ENCODE measurements at places on chromosomes 5 and 9.

DNA sequence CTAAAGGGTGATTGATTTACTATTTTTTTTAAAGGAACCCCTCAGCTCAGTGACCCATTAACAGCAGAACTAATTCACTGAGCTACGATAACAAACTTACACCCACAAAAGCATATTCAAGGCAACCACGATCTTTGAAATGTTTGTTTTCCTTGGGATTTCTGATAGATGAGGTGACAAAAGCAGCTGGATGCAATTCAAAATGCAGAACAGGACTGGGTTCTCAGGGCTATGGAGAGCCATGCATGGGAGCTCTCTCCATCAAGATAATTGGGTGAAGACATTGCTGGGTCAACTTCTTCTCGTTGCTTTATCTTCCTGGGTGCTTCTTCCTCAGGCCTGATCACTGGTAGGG is 60.1 kb downstream of the PAPPA start:
- no peak for DNase-seq

- no peak for DNase-seq
Measured at GRCh38 chr9:104765138-104765537, 1.2 kb downstream of the NIPSNAP3B start.

DNA sequence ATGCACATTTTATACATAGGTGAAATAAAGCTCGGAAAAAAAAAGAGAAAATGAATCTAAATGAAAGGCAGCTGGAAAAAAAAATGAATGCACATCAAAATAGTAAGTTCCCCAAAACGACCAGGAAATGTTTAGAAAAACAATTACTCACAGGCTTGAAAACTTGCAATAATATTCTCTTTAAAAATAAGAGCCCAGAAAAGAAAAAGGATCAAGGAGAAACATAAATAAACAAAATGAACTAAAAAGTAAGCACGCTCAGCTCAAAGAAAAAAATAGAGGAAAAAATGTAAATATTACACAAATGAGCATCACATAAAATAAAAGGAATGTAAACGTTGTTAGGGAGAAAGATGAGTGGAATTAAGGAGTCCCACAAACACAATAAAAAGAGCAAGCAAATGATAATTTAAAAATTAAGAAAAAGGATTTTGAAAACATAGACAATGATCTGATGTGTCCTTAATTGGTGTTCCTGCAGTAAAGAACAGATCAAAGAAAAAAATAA is 54.2 kb downstream of the SLC27A6 start:
- DNase-seq = no peak

- DNase-seq = no peak
Measured at GRCh38 chr5:353612-354580, 32.4 kb downstream of the AHRR start.

DNA sequence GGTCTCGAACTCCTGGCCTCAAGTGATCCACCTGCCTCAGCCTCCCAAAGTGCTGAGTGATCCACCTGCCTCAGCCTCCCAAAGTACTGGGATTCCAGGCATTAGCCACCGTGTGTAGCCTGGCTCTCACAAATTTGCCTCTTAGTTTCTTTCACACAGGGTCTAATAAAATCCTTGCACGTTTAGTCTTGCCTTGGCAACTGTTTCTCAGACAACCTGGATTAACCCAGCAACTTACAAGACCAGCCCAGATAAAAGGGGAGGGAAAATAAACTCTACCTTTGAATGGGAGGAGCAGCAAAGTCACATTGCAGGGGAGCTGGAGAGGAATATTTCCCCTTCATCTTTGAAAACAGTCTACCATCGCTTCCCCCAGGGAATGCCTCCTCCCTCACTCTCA is 29.3 kb upstream of the GNA14 start:
- DNase-seq = no peak

GRCh38 chr9:81619353-81620001 is 69.9 kb downstream of the TLE1 start:
- DNase-seq = peak; percentile 58

GRCh38 chr5:144141585-144141984 is 28.9 kb downstream of the YIPF5 start:
- no peak for DNase-seq

DNA sequence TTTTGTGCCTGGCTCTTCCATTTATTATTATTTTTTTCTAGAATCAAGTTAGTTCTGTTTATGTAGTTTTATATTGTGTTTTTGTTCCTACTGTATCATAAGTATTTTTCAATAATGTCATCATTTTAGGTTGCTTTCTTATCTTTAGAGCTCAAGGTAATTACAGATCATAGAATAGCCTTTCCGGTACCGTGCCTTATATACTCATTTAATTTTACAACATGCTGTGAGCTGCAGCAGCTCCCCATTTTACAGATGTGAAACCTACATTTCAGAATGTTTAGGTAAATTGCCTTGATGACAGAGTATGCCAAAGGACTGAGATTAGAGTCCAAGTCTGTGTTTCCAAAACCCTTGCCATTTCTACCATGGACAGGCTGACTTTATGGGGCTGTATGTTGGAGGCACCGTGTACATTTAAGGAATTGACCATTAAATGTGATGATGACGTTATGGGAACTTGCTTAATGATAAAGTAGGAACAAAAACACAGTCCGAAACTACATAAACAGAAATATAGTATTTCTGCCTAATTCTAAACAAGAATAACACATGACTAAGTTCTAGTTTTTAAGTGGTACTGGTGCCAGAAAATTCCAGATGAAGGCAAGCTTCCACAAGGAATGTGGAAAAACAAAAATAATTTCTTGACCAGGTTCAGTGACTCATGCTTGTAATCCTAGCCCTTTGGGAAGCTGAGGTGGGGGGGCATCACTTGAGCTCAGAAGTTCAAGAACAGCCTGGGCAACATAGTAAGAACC is 97.7 kb downstream of the IQGAP2 start:
- peak; percentile 80 for DNase-seq

DNA sequence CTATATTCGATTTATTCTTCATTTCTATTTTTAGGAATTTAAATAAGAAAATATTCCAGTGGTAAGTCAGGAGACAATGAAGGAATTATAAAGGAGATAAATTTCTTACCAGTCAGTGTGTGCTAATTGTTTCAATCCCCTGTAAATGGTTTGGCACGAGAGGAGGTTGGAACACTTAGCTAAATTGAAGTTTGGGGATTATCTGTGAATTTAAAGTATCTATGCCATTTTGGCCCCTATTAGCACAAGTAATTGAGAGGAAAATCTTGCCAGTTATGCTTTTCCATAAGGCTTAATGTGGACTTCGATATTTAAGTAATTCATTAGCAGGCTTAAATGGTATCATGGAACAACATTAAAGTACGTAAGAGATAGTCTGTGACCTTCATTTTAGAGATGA is 860.8 kb downstream of the PTPRD start:
- no peak for DNase-seq

DNA sequence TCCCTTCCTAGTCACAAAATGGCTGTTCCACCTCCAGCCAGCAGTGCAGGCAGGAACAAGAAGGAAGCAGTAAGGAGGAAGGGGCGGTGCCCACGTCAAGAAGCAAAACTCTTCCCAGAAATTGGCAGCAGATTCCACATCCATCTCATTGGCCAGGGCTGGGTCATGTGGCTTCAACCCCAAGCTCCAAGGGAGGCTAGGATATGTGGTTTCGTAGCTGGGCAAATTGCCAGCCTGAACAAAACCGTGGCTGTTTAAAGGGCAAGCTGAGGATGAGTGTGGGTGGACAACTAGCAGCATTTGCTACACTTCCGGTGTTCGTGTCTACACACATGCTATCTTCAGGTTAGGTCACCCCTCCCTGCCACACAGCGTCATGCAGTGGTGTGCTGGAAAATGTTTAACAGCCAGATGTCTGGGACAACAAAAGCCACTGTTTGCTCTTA is 92.1 kb upstream of the MAP1B start:
- DNase-seq = peak; percentile 54

DNA sequence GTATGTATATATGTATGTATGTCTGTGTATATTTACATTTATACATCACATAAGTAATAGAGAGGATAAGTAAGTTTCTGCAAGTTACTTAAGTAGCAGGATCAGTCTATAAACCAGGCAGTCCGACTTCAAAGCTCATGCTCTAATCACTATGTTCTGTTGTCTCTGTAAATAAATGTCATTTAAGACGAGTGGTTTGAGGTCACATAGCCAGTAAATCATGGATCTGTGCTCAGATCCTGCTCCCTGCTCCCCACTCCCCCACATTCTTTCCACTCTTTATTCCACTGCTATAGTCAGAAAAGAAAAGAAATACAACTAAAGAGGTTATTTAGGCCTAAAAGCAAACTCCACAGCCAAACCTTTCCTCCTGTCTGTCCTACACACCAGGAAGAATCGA is 90.4 kb downstream of the SERINC5 start:
- DNase-seq = no peak

GRCh38 chr9:36141288-36141687 is 4.8 kb downstream of the GLIPR2 start:
- DNase-seq = peak; percentile 47
